ENCODE measurements at places on chromosomes 16 and 17.

DNA sequence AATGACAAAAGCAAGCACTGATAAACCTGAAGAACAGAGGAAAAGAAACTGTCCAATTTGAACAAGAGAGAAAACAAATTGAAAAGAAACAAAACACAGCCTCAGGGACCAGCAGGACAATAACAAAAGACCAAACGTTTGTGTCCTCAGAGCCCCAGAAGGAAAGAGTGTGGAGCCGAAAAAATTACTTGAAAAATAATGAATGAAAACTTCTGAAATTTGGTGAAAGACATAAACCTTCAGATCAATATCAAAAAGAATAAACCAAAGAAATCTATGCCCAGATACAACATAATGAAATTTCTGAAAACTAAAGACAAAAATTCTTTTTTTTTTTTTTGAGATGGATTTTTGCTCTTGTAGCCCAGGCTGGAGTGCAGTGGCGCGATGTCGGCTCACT is 45.6 kb downstream of the CCDC57 start:
- DNase-seq, result no peak

GRCh38 chr17:62112229-62112628 is 47.2 kb upstream of the MED13 start:
- no peak for DNase-seq

GRCh38 chr16:87057951-87058560 is 259.1 kb downstream of the C16orf95 start:
- DNase-seq, result no peak

DNA sequence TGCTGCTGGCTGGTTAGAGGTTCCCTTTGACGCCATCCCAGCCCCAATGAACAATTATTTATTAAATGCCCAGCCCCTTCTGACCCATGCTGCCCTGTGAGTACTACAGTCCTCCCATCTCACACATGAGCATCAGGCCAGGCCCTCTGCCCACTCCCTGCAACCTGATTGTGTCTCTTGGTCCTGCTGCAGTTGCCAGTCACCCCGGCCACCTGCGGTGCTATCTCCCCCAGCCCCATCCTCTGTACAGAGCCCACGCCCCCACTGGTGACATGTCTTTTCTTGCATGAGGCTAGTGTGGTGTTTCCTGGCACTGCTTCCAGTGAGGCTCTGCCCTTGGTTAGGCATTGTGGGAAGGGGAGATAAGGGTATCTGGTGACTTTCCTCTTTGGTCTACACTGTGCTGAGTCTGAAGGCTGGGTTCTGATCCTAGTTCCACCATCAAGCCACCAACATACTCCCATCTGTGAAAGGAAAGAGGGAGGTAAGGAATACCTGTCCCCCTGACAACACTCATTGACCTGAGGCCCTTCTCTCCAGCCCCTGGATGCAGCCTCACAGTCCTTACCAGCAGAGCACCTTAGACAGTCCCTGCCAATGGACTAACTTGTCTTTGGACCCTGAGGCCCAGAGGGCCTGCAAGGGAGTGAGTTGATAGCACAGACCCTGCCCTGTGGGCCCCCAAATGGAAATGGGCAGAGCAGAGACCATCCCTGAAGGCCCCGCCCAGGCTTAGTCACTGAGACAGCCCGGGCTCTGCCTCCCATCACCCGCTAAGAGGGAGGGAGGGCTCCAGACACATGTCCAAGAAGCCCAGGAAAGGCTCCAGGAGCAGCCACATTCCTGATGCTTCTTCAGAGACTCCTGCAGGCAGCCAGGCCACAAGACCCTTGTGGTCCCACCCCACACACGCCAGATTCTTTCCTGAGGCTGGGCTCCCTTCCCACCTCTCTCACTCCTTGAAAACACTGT is 11.3 kb downstream of the CX3CL1 start:
- DNase-seq, result no peak

DNA sequence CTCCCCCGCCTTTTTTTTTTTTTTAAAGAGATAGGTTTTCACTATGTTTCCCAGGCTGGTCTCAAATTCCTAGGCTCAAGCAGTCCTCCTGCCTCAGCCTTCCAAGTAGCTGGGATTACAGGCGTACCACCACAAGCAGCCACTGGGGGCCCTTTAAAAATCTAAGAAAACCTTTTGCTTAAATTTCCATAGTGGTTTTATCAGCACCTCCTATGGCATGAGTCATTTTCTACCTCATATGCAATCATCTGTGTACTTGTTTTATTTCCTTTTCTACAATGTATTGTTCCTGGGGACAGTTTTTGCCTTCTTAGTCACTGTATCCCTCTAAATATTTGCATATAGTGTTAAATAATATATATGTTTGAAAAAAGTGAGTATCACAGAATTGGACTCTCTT is 29.2 kb downstream of the GNA13 start:
- no peak for DNase-seq

GRCh38 chr17:41987642-41988041 is 21.0 kb downstream of the CNP start:
- DNase-seq, result no peak

- DNase-seq, result no peak
These were observed 28.4 kb downstream of the CDH13 start for GRCh38 chr16:82655072-82655714.

- DNase-seq, result no peak
These were observed 19.4 kb upstream of the PLLP start for GRCh38 chr16:57303910-57304168.

DNA sequence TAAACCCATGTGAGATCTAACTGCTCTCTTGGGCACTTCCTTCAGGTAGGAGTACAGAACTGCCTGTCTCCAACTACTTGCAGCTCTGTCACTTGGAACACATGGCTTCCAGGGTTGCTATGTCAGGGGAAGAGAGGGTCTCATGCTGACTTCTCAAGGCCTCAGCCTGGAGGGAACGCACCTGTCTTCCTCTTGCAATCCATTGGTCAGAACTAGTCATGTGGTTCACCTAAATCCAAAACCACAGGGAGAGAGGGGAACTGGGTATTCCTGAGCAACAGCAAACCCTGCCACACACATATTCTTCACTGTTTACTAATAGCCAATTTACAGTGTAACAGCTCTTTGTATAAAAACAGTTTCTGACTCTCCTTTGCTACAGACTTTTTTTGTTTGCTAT is 206.1 kb downstream of the KCNJ2 start:
- DNase-seq, result no peak

- no peak for DNase-seq
These were observed 57.4 kb downstream of the SLC47A1 start for GRCh38 chr17:19590912-19591551.

- no peak for DNase-seq
These were observed 963 bp downstream of the COPRS start for GRCh38 chr17:31857920-31858641.

- DNase-seq, result no peak
These were observed 64.2 kb downstream of the FOXK2 start for GRCh38 chr17:82583720-82584234.

DNA sequence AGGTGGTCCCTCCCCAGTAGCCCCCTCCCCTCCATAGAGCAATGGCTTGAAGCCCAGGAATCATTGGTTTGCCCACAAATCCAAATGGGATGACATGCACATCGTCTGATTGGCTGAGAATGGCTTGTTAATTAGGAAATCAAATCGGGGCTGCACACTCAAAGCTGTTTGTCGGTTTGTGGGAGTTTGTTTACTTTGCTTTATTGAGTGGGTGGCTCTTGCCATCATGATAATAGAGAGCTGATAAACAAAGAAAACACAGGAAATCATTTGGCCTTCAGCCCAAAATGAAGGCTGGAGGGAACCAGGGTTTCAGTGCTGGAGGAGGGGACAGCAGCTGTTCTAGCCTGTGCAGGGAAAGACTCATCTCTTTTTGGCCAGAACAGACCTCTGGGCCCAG is 316.3 kb downstream of the CBLN1 start:
- DNase-seq, result no peak

GRCh38 chr17:11935734-11936406 is 61.4 kb downstream of the ZNF18 start:
- no peak for DNase-seq

- DNase-seq, result no peak
These were observed 64.4 kb downstream of the KSR1 start for GRCh38 chr17:27520491-27521185.

GRCh38 chr16:16109453-16110110 is 113.7 kb downstream of the ABCC6 start:
- DNase-seq, result no peak

- DNase-seq, result no peak
These were observed 55.5 kb downstream of the HS3ST4 start for GRCh38 chr16:25747160-25747758.

DNA sequence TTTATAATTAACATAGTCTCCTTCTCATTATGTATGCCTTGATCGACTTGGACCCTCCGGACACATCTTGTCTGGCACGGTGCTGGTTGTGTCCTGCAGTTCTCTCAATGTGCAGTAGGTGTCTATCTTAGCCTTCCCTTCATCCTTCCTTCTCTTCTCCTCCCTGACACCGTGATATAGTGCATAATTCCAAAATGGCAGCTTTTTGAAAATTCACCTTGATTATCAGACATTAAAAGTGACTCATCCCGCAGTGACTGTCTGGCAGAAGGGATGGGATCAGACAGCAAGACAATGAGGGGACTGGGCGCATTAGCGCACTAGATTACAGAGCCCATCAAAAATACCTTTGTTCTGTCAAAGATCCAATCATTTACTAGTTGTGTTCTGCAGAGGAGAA is 70.0 kb upstream of the PMFBP1 start:
- peak; percentile 46 for DNase-seq

- DNase-seq, result no peak
These were observed 583.7 kb downstream of the KCNJ2 start for GRCh38 chr17:70752966-70753467.

GRCh38 chr17:39104046-39104445 is 47.4 kb downstream of the PLXDC1 start:
- no peak for DNase-seq

GRCh38 chr17:49442041-49442440 is 27.4 kb upstream of the PHB1 start:
- DNase-seq, result no peak

- no peak for DNase-seq
These were observed 3.5 kb upstream of the CMIP start for GRCh38 chr16:81440888-81441761.

- DNase-seq, result no peak
These were observed 89.4 kb downstream of the RPA1 start for GRCh38 chr17:1919201-1919600.

GRCh38 chr16:71880176-71880575 is 3.8 kb downstream of the ZNF821 start:
- no peak for DNase-seq

DNA sequence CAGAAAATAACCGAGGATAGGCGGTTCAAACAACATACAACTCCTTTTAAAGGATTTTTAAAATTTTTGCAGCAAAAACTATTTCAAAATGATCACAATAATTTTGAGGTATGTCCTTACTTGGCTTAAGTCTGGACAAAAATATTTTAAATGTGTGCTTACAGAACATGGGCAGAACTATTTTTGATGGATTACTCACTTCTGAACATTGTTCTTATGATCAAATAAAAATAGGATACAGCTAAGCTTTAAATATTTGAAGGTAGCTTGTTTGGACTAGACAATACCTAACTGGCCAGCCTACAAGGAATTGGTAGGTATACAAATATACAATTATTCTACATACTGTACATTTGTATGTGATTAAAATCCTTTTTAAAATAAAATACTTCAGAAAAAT is 14.3 kb upstream of the INTS2 start:
- no peak for DNase-seq

- no peak for DNase-seq
These were observed 15.2 kb upstream of the SSTR5 start for GRCh38 chr16:1057252-1057932.

DNA sequence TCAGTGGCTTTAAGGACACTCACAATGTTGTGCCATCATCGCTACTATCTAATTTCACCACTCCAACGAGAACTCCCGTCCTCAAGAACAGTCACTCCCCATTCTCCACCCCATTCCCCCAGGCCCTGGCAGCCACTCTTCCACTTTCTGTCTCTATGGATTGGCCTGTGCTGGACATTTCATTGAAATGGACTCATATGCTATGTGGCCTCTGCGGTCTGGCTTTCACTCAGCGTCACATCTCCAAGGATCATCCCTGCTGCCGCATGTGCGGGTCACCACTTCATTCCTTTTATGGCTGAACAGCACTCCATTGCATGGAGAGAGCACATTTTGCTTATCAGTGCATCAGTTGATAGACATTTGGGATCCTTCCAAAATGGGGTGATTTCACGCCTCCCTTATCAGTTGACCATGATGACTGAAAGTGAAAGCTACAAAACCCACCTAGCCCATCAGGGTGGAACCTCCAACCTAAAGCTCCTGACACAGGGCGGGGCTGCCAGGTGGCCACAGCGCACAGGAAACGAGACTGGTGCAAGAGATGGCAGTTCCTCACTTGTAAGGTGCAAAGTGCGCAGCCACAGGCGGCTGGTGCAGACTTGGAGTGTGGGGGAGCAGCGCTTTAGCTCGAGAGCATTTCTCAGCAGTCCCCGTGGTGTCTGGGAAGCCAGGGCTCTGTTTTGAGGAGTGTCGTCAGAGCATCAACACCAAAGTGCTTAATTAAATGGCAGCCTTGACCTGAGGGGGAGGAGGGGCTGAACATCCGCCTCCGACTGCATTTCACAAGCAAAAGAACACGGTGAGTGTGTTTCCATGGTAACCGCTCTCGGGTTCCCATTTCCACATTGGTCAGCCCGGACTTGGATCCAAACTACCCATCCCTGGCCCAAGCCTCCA is 23.8 kb downstream of the COTL1 start:
- no peak for DNase-seq

GRCh38 chr17:43341715-43342588 is 56.8 kb upstream of the ARL4D start:
- DNase-seq, result peak; percentile 24

- DNase-seq, result no peak
These were observed 76.0 kb downstream of the RAP1GAP2 start for GRCh38 chr17:2872282-2872681.

DNA sequence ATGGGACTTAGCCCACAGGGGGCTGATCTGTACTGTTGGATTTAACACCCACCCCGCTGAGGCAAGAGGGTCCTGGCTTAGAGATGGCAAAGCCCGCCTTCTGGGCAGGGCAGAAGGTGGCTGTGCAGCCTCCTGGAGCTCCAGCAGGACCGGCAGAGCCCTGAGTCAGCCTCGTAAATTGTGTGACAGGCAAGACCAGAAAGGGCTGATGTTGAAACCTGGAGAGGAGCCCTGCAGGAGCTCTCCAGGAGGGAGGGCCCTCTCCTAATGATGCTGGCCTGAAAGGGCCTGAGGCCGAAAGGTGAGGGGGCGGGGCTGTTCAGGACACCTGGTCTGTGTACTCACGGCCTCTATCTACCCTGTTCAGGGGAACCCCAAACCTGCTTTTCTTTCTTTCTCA is 22.5 kb upstream of the MYO15B start:
- DNase-seq, result no peak

- no peak for DNase-seq
These were observed at the start of gene SDK2 for GRCh38 chr17:73644145-73645049. SDK2 (minus strand) TSS chr17:73644445; CDS start chr17:73644088, 357 bp downstream.

DNA sequence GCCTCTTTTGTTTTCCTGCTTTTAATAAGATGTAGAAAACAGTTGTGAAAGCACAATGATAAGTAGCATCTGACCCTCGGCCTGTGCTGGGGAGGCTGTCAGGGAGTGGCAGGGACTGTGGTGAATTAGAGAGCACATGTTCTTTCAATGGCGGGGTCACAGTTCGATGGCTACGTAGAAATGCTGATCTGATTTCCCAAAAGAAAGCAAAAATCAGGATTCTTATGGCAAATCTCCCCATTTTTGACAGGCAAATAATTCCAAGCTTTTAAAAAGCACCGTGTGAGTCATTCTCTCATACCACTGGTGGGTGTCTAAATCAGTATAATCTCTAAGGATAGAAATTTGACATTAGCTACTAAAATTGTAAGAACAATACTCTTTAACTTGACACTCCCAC is 4.2 kb upstream of the MAPK7 start:
- no peak for DNase-seq

All from amniotic stem cell (primary cell).